ENCODE measurements at places on chromosomes 4 and X.

DNA sequence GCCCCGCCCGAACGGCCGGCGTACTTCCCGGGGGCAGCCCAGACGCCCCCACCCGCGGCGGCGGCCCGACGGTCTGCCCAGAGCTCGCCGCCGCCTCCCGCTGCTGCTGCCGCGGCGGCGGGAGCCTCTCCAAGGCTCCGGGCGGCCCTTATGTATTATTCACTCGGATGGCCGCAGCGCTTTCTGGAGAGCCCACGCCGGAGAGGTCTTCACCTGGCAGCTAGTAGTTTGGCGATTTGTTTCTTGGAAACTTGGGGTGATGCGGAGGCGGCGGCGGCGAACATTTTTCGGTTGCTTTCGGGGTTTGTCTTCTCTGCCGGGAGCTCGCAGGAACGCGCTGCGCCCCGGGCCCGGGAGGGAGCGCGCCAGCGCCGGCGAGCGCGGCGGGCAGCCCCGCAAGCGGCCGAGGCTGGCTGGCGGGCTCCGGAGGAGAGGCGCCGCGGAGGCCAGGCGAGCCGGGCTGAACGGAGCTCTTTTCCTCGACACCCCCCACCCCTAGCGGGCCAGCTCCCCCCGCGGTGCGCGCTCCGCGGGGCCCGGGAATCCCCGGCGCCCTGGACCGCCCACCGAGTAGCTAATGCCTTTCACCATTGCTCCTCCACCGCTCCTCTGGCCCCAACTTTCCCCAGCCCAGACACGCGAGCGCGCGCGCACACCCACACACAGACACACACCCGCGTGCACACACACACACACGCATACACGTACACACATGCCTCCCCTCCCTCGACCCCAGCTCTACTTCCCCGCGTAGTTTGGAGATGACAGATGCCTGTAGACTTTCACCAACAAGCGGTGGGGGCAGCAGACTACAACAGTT is 113.5 kb downstream of the DHX15 start:
- no peak for DNase-seq

GRCh38 chrX:96435378-96436035 is 249.1 kb upstream of the DIAPH2 start:
- no peak for DNase-seq

GRCh38 chr4:55435141-55435841 is 39.5 kb downstream of the TMEM165 start:
- DNase-seq = no peak

- no peak for DNase-seq
These were observed 1.4 kb upstream of the CLCN3 start for GRCh38 chr4:169618986-169619385.

- no peak for DNase-seq
These were observed 242.3 kb upstream of the PPARGC1A start for GRCh38 chr4:24131954-24132673.

- DNase-seq = no peak
These were observed 462.8 kb downstream of the PCDH18 start for GRCh38 chr4:137069473-137069872.

DNA sequence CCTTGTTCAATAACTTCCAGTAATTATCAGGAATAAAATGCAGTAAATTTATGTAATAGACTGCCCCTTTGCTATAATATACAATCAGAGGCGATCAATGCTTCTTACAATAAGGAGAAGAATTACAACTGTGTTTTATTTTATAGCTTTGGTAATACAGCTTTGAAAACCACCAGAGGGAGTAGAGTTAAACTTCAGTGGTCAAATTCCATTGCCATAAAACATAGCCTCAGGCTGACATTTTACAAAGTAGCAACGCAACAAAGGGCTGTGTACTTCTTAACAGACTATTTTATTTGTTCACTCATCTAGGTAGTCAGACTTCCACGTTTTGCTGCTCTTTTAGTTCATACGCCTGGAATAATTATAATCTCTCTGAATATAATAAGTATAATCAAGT is 58.5 kb downstream of the TEX13C start:
- no peak for DNase-seq

DNA sequence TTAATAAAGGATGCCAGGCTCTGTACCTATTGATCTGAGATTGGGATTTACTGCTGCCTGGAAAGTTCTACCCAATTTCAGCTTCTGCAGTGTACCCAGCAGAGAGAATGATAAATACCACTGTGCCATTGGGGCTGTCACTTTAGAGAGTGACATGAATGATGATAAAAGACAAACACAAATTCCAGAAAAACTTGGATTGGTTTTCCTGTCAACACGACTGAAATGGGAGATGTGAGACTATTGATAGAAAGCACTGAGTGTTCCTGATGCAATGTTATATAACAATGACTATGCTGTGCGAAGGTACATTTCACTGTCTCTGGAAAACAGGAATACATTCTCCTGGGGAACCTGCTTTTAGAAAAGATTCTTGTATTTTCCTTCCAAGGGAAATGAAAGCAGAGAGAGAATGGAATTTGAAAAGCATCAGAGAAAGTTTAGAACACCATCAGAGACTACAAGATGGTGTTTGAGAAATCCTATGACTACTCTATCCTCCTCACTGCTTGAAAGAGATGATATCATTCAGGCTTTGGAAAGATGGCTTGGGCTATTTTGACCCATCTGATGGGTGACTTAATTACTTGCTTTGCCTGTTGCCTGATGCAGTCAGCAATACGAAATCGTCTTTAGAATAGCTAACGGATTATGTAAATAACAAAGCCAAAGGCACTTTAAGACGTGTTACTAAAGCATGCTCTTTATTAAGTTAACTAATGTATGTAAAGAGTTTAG is 49.7 kb downstream of the MID1IP1 start:
- DNase-seq = no peak

DNA sequence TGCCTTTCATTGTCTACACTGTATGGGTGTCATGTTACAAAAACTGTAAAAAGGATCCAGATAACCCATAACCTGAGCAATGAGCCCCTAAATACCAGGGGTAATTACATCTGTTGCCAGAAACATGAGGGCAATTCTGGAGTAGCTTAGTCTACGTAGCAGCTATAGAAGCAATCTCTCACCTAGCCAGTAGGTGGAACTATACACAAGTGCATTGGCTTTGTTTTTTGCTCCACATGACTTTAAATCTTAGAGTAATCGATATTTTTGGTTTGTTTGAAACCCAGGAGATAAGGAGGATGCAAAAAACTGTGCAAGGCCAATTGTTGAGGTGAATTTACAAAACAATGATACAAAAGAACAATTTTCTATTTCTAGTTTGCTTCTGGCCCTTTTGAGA is 57.5 kb downstream of the GPR82 start:
- DNase-seq = no peak

- no peak for DNase-seq
These were observed 570.7 kb downstream of the BCOR start for GRCh38 chrX:39527025-39527424.

DNA sequence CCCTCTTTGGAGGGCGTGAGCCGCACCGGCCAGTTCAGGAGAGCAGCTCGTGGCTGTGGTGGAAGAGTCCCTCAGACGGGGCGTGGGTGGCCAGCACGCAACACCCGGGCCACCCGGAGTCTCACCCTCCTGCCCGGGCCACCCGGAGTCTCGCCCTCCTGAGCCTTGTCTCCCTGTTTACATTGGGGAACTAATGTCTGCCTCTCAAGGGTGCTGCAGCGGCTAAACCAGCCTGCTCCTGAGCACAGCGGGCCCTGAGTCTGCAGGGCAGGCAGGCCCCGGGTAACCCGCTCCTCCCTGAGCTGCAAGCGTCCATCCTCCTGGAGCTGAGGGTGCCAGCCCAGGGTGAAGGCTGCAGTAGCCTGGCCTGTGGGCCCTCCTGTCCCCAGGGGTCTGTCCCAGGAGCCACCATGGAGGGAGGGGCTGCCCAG is 3.0 kb downstream of the PDE6B start:
- DNase-seq = no peak

DNA sequence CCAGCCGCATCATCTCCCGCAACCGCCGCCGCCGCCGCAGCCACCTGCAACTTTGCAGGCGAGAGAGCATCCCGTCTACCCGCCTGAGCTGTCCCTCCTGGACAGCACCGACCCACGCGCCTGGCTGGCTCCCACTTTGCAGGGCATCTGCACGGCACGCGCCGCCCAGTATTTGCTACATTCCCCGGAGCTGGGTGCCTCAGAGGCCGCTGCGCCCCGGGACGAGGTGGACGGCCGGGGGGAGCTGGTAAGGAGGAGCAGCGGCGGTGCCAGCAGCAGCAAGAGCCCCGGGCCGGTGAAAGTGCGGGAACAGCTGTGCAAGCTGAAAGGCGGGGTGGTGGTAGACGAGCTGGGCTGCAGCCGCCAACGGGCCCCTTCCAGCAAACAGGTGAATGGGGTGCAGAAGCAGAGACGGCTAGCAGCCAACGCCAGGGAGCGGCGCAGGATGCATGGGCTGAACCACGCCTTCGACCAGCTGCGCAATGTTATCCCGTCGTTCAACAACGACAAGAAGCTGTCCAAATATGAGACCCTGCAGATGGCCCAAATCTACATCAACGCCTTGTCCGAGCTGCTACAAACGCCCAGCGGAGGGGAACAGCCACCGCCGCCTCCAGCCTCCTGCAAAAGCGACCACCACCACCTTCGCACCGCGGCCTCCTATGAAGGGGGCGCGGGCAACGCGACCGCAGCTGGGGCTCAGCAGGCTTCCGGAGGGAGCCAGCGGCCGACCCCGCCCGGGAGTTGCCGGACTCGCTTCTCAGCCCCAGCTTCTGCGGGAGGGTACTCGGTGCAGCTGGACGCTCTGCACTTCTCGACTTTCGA is 654 bp downstream of the ATOH1 start:
- no peak for DNase-seq

- DNase-seq = no peak
These were observed 755.5 kb downstream of the STIM2 start for GRCh38 chr4:27616166-27616565.

- no peak for DNase-seq
These were observed 214.0 kb upstream of the NHS start for GRCh38 chrX:17160975-17161374.

GRCh38 chrX:96621811-96622210 is 62.8 kb upstream of the DIAPH2 start:
- no peak for DNase-seq

- no peak for DNase-seq
These were observed 822.3 kb upstream of the TENM3 start for GRCh38 chr4:181420950-181421349.

DNA sequence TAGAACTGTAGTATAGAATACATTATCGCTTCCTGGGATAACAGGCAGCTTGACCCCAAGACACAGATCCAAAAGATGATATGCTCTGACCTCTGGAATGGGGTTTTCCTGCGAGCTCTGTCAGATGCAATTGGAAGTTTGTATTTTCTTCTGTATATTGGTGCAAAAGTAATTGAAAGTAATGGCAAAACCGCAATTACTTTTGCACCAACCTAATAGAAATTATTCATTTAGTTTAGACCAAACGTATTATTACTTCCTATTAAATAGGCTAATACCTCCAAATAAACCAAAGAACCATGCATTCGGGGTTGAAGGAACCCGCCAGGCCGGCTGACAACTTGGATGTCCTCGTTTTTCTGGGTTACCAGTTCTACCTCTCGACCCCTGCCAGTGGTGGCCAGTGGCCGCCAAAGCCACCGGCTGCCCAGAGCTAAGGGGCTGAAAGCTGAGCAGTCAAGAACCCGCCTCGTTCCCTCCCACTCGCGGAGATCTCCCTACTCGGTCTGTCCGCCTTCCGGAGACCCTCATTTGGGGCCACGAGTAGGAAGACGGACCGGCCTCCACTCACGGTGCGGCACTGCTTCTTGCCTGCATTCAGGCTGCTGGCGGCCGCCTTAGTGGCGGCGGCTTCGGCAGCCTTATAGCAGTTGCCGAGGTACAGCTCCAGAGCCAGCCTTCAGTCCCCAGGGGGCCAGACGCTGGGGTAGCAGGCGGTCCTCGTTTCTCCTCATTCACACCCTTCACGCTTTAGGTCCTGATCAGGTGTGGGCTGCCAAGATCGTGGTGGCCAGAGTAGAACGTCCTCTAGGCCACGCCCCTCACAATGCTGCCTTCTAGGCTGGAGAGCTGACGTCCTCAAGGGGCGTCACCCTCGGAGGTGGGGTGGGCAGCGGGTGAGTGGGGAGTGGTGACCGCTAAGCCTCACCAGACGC is 121.9 kb downstream of the RBMX2 start:
- no peak for DNase-seq

- no peak for DNase-seq
These were observed 10.1 kb upstream of the SH3TC1 start for GRCh38 chr4:8188743-8189550.

DNA sequence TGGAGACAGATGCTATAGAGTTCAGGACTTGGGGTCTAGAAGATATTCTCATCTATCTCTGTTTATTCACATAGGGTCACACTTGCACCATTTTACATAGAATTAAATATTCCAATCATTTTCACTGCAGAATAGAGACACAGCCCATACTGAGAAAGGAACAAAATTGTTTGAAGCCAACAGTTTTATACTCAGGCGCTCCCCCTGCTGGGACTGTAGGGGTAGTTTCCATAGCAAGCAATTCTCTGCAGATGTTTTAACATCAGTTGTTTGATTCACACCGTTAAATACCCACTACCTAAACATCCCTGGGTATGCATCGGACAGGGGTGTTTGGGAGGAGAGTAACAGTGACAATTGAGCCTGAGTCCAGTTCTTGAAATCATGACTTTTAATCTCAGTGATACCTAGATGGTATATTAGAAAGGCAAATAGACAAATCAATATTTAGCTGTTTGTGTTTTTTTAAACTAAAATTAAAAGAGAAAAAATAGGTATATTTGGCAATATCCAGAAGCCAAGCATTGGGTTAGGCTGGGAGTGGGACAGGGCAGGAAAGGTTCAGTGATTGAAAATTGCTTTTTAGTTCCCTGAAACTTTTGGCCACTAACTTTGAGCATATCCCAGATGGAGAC is 33.8 kb downstream of the LONRF3 start:
- DNase-seq = no peak

GRCh38 chr4:61442936-61443335 is 242.8 kb downstream of the ADGRL3 start:
- no peak for DNase-seq

GRCh38 chrX:40268188-40268520 is 170.4 kb upstream of the BCOR start:
- DNase-seq = no peak

DNA sequence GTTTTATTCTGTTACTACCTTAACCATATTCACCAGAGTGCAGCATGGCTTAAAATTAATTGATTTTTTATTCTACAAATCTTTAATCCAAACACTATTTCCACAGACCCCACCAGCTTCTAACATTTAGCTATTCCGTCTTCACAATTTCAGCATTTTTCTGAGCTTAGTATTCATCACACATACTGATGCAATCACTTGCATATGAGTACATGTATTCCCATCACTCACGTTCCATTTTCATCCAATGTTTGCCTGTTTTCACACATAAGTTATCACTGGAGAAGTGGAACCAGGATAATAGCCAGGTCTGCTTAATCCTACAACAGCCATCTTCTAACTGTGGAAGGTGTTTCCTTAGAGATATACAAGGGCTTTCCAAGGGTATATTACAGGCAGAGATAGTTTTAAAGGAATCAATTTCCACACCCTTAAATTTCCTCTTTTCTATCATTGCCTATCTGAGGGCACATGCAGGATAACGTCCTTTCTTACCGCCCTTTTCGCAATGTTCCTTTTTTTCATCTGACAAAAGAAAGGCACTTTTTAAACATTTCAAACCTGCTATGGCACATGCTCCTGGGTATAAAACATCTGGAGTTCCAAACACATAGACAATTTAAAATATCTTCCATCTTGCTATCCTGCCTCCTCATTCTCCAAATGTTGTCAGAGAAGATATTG is 115.8 kb downstream of the CORIN start:
- DNase-seq = no peak

GRCh38 chrX:38165023-38165422 is 55.6 kb downstream of the SRPX start:
- no peak for DNase-seq

- DNase-seq = peak; percentile 14
These were observed 97.3 kb upstream of the DCLK2 start for GRCh38 chr4:149980941-149981340.

GRCh38 chrX:138709886-138710791 is 1.4 kb downstream of the FGF13 start:
- no peak for DNase-seq

Data from effector memory CD4-positive, alpha-beta T cell (primary cell).